ENCODE measurements at places on chromosomes 12 and 14.

- no peak for DNase-seq
Measured at GRCh38 chr14:55477680-55478079, 37.3 kb upstream of the TBPL2 start.

- DNase-seq, result no peak
Measured at GRCh38 chr12:127245009-127245408, 1022.0 kb upstream of the TMEM132C start.

DNA sequence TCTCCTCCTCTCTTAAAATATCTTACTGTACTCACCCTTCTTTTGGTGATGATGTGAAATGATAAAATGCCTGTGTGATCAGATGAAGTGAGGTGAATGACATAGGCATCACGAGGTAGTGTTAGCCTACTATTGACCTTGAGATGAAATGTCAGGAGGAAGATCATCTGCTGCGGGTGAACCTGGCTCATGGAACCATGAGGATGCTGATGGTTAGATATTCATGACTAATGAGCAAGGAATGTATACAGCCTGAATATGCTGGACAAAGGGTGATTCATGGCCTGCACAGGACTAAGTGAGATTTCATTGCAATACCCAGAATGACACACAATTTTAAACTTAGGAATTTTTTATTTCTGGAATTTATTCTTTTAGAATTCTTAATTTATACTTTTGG is 89.6 kb downstream of the DAAM1 start:
- DNase-seq, result no peak

DNA sequence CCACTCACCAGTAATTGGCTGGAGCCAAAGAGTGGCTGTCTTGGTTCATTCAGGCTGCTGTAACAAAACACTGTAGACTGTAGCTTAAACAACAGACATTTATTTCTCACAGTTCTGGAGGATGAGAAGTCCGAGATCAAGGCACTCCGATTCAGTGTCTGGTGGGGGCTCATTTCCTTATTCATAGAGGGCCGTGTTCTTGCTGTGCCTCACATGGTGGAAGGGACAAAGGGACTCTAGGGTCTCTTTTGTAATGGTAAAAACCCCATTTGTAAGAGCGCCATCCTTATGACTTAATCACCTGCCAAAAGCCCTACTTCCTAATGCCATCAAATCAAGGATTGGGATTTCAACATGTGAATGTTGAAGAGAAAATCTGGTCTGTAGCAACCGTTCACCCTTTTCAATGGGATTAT is 34.7 kb upstream of the CDKN3 start:
- no peak for DNase-seq

- DNase-seq, result no peak
Measured at GRCh38 chr12:31020385-31021166, 53.1 kb upstream of the DDX11 start.

GRCh38 chr12:99153293-99153692 is 494.3 kb upstream of the GARIN6 start:
- DNase-seq, result no peak

DNA sequence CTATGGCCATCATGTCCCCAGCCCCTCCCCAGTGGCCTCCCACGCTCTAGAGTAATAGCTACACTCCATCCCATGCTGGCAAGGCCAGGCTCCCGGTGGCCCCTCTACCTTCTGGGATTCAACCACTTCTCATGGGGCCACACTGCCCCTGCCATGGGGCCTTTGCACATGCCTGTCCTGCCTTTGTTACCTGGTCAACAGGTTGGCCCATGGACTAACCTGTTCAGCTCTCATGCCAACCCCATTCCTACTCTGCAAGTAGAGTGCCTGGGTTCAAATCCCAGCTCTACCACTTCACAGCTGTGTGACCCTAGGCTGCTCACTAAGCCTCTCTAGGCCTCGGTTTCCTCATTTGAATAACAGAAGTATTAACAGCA is 98.5 kb downstream of the RFLNA start:
- no peak for DNase-seq

- no peak for DNase-seq
Measured at GRCh38 chr14:96713426-96713825, 83.8 kb upstream of the VRK1 start.

DNA sequence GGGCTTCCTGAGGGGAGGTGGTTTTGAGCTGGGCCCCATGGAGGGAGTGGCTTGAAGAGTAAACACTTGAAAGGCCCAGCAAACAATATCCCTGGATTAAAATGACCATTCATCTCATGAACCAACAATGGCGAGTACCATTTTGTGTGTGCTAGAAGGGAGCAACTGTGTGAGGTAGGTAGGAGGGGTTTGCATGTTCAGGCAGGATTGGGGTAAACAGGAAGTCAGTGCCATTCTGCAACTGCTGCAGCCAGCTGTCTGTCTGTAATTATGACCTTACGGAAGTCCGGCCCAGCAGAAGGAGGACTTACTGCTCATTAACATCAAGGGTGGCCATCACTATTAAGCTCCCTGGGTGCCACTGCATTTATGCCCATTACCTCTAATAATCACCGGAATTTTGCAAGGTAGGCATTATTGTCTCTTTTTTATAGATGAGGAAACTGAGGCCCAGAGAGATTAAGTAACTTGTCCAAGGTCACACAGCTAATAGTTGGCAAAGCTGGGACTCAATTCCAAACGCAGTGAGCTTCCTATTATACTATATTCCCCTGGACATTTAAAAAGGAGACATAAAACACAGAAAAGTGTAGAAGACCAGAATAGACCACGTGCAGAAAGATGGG is 16.6 kb upstream of the IFI27L2 start:
- DNase-seq, result no peak

GRCh38 chr12:113070117-113070906 is 13.8 kb downstream of the DTX1 start:
- DNase-seq, result peak; percentile 12

- DNase-seq, result no peak
Measured at GRCh38 chr12:94240171-94240570, 91.8 kb downstream of the PLXNC1 start.

DNA sequence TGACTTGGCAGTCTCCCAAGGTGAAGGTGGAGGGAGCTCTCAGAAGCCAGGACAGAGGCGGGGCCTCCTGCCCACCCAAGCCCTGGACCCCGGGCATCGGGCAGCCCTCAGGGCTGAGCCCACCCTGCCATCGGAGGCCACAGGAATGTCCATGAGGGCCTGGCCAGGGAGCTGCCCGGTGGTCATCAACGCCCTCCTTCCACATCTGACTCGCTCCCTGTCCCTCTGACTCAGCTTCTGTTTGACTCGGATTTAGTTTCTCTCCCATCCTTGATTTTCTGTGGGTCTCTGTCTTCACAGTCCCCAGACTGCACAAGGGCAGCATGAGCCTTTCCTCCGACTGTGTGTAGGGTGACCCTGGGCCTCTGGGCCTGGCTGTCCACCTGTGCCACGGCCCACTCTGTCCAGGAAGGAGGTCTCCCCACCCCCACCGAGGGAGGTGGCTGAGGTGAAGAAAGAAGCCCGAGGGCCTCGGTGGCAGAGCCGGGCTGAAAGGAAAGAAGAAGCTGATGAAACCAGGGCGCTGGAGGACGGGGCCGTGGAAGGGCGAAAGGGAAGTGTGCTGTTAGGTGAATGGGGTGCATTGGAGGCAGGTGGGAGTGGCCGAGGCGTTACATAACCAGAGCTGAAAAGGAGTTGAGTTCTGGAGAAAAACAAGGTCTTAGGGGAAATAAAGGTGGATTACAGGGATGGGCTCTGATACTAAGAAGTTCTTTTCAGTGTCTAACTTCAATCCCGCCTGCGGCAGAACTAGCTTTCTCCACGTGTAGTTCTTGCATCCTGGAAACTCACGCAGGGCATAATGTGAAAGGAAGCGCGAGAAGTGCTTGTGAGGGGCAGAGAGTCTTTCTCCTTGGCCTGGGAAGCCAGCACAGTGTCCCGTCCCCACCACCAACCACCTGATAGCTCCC is 16.7 kb upstream of the TMEM106C start:
- no peak for DNase-seq

GRCh38 chr14:106166650-106167204 is 640.3 kb downstream of the TMEM121 start:
- no peak for DNase-seq

- DNase-seq, result no peak
Measured at GRCh38 chr12:70110085-70110484, 133.1 kb upstream of the CNOT2 start.

GRCh38 chr12:113260127-113260526 is 38.9 kb downstream of the TPCN1 start:
- no peak for DNase-seq

DNA sequence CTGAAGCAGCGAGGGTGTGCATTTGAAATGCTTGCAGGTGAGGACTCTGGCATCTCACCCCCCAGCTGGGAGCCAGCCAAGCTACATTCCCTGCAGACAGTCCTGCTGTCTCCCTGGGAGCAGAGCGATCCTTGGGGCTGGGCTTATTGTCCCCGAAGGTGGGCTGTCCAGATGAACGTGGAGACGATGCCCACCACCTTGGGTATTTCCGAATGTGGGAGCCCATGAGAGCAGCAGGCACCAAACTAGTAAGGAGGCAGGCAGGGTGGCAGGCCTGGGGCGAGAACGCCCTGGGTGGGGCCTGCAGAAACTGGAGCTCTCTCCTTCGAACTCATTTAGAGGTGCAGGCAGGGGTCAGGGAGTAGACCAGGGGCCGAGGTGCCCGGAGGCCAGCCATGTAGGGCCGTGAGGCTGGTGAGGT is 18.5 kb downstream of the ZBTB42 start:
- DNase-seq, result no peak

DNA sequence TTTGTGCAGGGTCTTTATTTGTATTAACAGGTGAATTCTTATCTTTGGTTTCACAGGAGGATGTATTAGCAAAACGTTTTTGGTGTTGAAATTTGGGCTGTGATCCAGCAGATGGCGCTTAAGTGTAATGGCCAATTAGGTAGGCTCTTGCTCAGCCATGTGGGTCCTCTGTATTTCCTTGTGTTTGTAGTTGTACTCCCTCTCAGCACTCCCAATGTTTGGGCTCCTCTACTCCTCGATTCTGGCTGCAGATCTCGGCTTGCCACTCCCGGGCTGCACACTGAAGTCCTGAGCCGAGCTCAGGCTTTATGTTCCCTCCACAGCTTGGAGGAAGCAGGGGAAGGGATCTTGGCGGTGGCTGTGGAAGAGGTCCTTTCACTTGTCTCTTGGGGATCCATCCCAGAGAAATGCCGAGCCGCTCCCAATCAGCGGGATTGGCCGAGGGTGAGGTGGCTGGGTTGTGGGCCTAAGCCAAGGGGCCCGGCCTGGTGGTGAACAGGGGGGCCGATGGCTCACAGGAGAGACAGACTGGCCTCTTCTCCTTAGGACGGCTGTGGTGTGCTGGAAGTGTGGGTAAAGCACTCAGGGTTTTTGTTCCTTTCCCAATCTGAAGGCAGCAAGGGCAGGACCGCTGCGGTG is 133.7 kb downstream of the AEBP2 start:
- no peak for DNase-seq

DNA sequence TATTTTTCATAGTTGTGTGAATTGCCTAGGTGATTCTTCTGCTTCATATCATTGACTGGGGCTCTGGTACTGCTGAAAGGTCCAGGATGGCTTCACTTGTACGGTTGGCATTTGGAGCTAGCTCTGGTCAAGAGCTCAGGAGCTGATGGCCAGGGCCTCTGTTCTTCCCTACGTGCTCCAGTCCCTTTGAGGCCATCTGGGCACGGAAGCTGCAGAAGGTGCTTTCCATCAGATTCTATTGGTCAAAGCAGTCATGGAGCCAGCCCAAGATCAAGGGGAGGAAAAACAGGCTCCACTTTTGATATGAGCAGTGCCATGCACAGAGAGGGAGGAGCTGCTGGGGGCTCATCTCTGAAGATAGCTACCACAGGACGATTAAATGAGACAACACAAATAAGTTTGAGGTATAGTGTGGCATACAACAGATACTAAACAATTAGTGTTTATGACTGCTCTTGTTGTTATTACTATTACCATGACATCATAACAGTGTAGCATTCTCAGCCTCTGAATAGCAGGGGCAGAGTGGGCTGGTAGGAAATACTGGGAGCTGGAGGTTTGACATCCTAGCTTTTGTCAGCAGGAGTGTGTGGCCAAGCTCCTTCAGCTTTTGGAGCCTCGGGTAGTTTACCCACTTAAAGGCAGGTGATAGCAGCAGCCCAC is 10.4 kb downstream of the KRT83 start:
- no peak for DNase-seq

DNA sequence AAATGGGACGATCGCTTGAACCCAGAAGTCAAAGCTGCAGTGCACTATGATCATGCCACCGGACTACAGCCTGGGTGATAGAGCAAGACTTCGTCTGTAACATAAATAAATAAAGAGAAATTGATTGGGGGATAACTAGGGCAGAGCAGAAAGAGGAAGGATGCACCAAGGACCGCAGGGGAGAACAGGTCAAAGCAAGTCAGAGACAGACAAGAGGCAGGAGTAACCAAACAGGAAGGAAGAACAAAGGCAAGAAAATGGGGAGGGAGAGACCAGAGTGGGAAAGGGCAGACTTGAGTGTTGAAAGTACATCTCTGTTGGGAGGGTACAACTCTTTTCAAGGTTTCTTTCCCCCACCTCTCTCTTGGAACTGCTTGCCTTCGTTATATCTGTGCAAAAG is 50.8 kb upstream of the ELK3 start:
- no peak for DNase-seq

- DNase-seq, result no peak
Measured at GRCh38 chr14:50335389-50335788, 23.3 kb downstream of the DMAC2L start.

- DNase-seq, result peak; percentile 12
Measured at GRCh38 chr14:92651758-92652406, 96.5 kb downstream of the LGMN start.

DNA sequence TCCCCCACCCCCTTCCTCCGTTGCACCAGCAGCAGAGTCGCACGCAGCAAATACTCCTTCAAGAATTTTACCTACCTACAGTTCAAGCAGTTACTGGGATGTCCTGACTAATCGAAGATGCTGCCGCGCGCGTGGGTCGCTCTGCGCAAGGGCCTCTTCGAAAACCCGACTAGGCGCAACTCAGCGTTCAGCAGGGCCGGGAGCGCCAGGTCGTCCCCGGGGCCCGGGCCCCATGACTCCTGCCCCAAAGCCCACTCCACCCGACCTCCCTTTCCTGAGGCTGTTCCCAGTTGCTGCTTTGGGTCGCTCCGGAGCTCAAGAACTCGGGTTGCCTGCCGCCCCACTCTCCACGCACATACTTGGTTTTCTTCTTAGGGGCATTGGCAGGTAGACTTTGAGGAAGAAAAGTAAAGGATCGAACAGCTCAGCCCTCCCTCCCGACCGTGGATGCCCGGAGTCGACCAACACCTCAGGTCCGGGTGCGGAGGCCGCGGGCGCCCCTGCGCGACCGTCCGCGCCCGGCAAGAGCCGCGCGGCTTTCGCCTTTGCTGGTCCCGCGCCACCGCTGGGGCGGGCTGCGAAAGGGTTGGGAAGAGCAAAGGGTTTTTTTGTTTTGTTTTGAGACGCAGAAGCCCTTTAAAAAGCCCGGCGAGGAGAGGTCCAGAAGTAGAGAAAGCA is 1.9 kb downstream of the BMP4 start:
- DNase-seq, result no peak
